ENCODE measurements at places on chromosomes 6 and 20.

GRCh38 chr6:50555982-50556381 lies 157.3 kb upstream of the TFAP2D start:
- no peak for DNase-seq

- DNase-seq, result no peak
Observed at GRCh38 chr6:37548067-37548674, 48.5 kb upstream of the CCDC167 start.

DNA sequence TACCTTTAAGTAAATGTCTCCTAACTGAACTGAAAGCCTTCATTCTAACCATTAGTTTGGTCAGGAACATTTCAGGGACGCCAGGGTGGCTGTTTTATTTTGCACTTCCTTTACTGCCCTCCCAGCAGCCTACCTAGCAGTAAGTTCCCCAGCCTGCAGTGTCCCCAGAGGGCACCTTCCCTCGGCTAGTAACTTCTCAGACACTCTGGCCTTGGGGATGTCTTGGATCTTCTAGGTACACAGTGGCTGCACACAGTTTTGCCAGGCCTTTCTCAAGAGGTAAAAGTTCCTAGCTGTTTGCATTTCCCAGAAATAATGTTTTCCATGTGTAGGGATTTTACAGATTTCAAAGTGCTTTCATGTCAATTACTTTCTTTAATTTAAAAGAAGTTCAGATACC lies 378 bp upstream of the LAMA2 start:
- DNase-seq, result no peak

- no peak for DNase-seq
Observed at GRCh38 chr20:12927489-12927888, 81.3 kb upstream of the SPTLC3 start.

DNA sequence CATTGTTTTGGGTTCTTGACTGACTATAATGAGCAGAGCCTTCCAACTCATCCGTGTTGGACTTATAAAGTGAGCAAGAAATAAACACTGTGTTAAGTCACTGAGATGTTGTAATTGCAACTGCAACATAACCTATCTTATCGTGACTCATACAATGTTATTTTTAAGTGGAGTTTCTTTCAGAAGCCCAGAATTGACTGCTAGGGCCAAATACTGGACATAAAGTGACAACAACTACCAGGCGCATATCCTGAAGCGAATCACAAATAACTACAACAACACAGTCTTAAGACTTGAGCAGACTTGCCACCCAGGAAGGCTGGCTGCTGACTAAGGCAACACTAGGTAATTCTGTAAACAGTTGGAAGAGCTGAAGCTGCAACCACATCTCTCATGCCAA lies 326.6 kb downstream of the COL12A1 start:
- no peak for DNase-seq

- DNase-seq, result no peak
Observed at GRCh38 chr6:140230282-140230681, 855.8 kb upstream of the CITED2 start.

Data from SK-MEL-5 (cell line).